ENCODE measurements at places on chromosomes 5 and 9. TPM values are rescaled to one million over a fixed set of nuclear protein-coding genes. Genes with fewer than 3 reads are reported as not detected.

SLC6A3 gene
- polyA plus RNA-seq: not detected

DDX4 gene
- 0.04 TPM for polyA plus RNA-seq

ATOSB gene
- 39.4 TPM for polyA plus RNA-seq

SLCO6A1 gene
- polyA plus RNA-seq: not detected

GAPT gene
- polyA plus RNA-seq: not detected

C7 gene
- not detected for polyA plus RNA-seq

SPRY4 gene
- polyA plus RNA-seq: 12.3 TPM

SURF2 gene
- polyA plus RNA-seq: 21.2 TPM

PCDHGC5 gene
- polyA plus RNA-seq: 1.5 TPM

COL15A1 gene
- polyA plus RNA-seq: not detected

SHROOM1 gene
- polyA plus RNA-seq: 0.58 TPM

PKD2L2 gene
- not detected for polyA plus RNA-seq

HAPLN1 gene
- polyA plus RNA-seq: not detected

OSMR gene
- 33.3 TPM for polyA plus RNA-seq

DENND4C gene
- polyA plus RNA-seq: 16.5 TPM

ABCA2 gene
- 1.3 TPM for polyA plus RNA-seq

TYRP1 gene
- polyA plus RNA-seq: 0.50 TPM

SOHLH1 gene
- not detected for polyA plus RNA-seq

- DNase-seq: no peak
Observed at GRCh38 chr9:96149533-96150280, 152.3 kb downstream of the HSD17B3 start.

- no peak for DNase-seq
Observed at GRCh38 chr5:177006265-177006972, at the start of gene UIMC1. UIMC1 (minus strand) TSS chr5:177006779; CDS start chr5:176982615, 24,164 bp downstream.

GRCh38 chr9:100699668-100700067 lies 121.8 kb downstream of the CAVIN4 start:
- DNase-seq: no peak

DNA sequence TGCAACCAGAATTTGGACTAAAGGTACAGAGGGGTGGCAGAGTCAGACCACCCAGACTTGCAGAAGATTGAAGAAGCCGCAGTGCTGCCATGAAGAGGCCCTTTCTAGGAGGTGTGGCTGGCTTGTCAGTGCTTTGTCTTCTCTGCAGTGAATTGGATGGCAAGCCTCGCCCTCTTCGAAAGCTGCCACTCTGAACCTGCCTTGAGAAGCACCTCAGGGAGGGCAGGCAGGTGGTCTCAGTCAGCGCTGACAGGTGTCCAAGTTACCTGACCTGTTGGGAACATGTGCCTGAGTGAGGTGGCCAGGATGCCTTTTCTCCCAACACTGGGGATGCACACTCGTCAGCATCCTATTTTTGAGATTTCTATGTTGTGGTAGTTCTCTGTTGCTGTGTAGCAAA lies 6.2 kb downstream of the TENT4A start:
- DNase-seq: no peak

- DNase-seq: no peak
Observed at GRCh38 chr9:76247426-76247825, 146.8 kb downstream of the RFK start.

GRCh38 chr9:120399940-120400339 lies 180.0 kb downstream of the CDK5RAP2 start:
- DNase-seq: no peak

GRCh38 chr5:78323241-78323640 lies 28.7 kb upstream of the AP3B1 start:
- DNase-seq: no peak

DNA sequence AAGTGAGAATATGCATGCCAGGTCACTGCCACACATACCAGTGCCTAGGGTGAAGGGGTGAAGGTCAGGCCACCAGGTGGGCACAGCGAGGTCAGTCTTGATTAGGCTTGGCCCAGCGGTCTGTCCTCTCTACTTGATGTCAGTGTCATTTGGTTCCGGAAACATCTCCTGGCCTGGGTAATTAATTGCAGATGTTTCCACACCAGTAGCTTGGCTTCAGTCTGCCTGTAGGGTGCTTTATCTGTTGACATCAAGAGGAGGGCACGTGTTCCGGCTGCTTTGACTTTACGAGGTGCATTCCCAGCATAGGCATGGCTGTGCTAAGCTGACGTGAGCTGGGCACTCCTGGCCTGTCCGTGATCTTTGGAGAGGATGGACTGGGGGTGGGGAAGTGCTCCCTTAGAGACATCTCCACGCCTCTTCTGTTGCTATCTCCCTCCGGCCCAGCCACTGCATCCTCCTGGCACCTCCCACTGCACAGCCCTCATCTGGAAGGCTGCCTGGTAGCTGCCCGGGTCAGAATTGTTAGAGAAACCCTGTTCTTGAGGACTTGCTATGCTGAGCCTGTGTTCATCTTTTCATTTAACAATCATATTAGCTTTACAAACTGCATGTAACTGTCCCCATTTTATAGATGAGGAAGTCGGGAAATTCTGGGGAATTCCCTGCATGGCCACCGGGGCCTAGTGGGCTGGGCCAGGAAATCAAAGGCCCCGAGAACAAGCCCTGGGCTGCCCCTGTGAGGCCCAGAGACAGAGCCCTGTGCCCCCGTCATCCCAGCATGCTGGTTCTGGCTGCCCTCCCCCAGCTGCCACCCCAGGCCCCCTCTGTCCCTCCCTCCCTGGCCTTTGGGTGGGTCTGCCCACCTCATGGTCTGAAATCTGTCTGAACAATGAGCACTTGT lies 29.1 kb downstream of the JADE2 start:
- no peak for DNase-seq

GRCh38 chr5:6194906-6195612 lies 183.3 kb downstream of the MED10 start:
- DNase-seq: no peak

DNA sequence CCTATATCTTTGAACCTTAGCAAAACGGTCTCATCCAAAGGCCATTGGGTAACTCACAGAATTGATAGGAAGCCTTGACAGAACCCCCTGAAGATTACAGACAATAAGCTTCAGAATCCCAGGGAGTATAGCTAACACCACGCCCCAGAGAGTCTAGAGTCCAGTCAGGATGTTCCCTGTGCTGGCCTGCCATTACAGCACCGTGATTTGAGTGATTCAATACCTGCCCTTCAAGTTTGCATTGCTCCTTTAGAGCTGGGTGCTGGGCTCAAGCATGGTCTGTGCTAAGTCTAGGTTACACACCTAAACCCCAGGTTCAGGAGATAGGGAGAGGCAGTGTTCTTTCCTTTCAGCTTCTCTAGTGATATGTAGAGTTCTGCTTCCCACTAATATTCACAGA lies 90.5 kb downstream of the RASEF start:
- no peak for DNase-seq

GRCh38 chr9:96495341-96495740 lies 45.4 kb downstream of the HABP4 start:
- no peak for DNase-seq

DNA sequence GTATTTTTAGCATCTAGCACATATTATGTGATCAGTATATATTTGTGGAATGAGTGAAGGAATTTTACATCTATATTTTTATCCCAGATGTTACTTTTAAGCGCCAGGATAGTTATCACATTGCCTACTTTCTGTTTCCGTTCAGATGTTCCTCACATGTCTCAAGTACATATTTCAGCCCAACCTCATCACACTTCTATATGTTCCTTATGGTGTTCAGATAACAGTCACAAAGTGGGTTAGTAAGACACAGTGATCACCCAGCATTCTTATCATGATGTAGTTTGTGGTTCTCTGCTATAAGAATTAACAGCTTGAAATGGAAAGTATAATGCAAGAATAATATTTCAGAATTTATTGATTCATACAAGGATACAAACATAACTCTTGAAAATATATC lies 170.0 kb upstream of the RASA1 start:
- no peak for DNase-seq

DNA sequence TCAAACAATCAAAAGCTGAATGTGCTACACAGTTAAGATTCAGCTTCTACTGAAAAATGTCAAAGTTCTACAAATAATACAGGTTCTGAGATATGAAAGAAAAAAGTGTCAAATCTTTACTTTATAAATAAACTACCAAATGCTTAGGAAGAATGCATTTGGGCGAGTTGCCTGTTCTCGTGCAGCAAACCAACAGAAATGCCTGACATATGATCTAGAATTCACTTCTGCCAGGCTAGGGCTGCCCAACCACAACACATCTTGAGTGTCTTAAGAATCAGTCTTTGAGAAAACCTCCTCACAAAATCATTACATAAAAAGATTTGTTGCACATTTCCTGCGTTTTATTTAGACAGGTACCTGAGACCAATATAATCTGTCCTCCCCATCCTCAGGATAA lies 42.2 kb downstream of the ANKH start:
- no peak for DNase-seq

- DNase-seq: no peak
Observed at GRCh38 chr5:60700416-60700757, 421 bp upstream of the DEPDC1B start.

GRCh38 chr9:79256691-79257213 lies 315.0 kb upstream of the TLE4 start:
- DNase-seq: no peak

- no peak for DNase-seq
Observed at GRCh38 chr9:95207403-95207802, 110.1 kb downstream of the FANCC start.

DNA sequence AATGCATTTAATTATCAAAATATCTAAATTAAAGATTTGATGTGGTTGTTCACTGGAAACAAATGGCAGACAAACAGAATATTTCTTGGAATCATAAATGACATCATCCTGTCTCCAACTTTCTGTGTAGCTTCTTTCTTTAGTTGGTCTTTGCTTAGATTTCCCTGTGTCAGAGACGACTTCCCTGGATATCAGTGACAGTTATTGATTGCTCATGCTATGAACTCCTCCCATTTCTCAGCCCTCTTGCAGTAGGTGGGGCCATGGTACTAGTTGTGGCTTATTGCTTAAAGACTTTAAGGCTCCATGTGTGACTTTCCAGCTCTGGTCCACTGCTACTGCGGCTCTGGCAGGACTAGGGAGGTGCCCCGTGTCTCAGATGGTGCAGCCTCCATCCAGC lies 592.6 kb downstream of the MTRR start:
- no peak for DNase-seq

DNA sequence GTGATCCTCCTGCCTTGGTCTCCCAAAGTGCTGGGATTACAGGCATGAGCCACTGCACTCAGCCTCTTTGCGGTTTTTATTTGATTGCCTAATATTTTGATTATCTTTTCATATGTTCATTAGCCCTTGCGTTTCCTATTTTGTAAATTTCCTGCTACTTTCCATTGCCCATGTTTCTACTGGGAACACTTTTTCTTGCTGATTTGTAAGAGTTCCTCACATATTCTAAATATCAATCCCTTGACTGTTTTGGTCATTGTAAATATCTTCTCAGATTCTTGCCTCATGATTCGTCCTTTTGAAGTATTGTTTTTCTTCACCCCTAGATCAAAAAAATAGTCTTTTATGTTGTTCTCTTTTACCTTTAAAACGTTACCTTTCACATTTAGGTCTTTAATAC lies 37.9 kb upstream of the TTC1 start:
- DNase-seq: no peak

Data from keratinocyte (primary cell).